ENCODE measurements at places on chromosomes 4 and X. TPM values are rescaled to one million over a fixed set of nuclear protein-coding genes. Genes with fewer than 3 reads are reported as not detected.

FAM184B gene
- polyA plus RNA-seq: 0.77 TPM

ARMCX1 gene
- 48.1 TPM for polyA plus RNA-seq

DNA sequence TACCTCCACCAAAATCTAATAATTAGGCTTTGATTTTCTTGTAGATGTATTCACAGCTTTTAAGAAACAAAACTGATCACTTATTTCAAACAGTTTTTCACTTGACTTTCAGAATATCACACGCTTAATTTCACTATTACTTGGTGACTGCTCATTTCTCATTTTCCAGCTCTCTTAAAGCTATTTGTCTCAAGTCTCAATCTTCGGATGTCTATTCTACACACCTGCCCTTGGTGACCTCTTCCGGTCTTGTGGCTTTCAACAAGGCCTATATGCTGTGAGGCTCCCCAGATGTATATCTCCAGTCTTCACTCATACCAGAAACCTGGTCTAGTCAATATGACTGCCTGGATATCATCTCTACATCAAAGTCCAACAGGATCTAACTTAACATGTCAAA, 34.9 kb upstream of the ANXA10 start:
- no peak for DNase-seq

DNA sequence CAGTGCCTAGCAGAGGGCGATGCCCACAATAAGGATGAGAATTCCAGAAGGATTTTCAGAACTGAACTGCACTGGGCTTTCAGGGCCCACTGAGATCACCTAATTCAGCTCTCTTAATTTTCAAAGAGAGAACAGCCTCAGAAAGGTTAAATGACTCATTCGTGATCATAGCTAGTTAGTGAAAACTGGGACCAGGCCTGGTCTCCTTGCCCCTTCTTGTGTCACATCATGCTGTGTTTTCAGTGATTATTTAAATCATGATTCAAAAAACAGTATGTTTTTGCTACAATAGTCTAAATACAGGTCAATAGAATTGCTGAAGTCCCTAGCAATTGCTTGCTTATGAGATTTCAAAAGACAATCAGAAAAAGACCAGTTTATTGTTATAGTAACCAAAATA, 136.4 kb upstream of the PLAC1 start:
- no peak for DNase-seq

GRCh38 chr4:174275101-174275500, 8.4 kb downstream of the FBXO8 start:
- DNase-seq: no peak

DNA sequence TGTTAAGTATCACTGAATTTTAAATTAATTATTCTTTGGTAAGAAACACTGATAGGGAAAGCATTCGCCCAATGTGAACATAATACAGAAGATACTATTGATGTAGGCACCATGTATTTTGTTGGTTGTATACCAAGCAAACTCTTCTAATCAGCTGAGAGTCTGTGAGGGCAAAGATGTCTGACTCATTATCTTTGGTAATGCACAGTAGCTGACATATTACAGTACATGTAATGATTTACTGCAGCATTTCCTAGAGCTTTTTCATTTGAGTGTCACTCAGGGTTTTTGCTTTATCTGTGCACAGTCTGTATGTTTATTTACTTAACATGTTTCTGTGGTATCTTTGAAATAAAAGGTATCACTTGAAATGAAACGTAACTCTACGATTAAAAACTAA, 49.2 kb downstream of the CENPVL3 start:
- no peak for DNase-seq

- no peak for DNase-seq
Measured at GRCh38 chrX:139199933-139200332, 330.6 kb upstream of the F9 start.

DNA sequence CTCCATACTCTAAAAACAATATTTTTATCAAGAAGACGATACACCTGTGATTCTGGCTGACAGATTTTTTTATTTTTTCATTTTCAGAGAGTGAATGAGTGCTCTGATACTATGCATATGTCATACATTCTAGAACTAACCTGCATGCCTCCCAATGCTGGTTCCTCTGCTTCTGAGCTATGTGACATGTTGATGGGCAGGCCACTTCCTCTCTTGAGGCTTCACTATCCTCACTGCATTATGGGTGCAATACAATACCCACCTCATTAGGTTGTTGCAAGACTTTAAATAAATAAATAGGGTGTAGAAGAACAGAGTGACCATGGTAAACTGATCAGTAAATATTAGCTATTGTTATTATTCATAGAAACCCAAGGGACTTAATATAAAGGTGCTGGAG, 408.3 kb downstream of the HNRNPD start:
- DNase-seq: no peak

DNA sequence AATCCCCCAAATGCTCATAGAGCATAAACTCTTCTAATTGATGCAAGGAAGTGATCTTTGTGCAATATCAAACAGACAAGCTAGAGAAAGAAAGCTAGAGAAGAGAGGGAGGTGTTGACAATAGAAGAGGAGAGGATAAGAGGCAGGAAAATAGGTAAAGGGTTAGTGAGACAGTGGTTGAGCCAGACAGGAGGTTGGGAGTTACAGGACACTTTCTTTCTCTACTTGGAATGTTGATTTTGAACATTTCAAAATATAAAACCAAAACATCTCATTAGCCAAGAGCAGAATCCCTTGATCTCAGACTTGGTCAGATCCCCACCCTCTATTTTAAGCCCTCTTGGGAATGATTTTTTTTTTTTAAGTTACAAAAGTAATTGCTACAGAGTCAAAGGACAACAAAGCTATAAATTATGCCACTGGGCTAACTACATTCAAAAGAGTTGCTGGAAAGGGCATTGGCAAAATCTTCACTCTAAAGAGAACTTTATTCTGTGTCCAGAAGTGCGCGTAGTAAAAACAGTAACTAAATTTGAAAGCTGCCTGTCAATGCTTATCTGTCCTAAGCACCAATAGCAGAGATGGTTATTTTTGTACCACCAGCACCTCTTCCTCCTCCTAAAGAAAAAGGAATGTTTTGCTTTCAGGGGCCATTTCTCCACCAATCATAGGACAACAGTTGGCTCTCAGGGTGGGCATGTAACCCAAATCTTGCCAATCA, 133.8 kb downstream of the PDGFC start:
- DNase-seq: no peak

Data from renal pelvis (tissue), 12 donors.